Stimulated activated naive CD8-positive, alpha-beta T cell treated with anti-CD3 and anti-CD28 coated beads, Interleukin-15, Interleukin-2, amounts not matched to agents 100 U/mL and 50 U/mL, for 24 hours (primary cell): ENCODE measurements at places on chromosomes 1 and 21.

- no peak for DNase-seq
Observed at GRCh38 chr1:163824006-163824405, 502.3 kb downstream of the NUF2 start.

- peak; percentile 51 for DNase-seq
Observed at GRCh38 chr1:35726450-35727433, 8.1 kb upstream of the C1orf216 start.

- no peak for DNase-seq
Observed at GRCh38 chr21:14763695-14764064, 217.6 kb upstream of the SAMSN1 start.

DNA sequence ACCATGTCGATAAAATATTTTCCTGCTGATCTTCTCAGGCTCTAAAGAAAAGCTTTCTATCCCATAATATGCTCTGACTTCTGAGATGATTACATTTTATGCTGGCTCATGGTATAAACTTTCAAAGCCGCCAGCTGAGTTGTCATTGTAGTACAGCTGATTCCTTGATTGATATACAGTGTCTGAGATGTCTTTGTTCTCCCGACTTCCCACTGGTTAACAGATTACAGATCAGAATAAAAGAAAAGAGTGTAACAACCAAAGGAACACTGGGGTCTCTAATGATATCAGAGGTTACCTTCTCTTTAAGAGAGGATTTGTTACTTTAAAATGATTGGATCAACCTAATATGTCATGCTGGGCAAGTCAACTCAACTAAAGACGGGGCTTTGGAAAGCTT, 485.4 kb upstream of the LRRC7 start:
- no peak for DNase-seq

DNA sequence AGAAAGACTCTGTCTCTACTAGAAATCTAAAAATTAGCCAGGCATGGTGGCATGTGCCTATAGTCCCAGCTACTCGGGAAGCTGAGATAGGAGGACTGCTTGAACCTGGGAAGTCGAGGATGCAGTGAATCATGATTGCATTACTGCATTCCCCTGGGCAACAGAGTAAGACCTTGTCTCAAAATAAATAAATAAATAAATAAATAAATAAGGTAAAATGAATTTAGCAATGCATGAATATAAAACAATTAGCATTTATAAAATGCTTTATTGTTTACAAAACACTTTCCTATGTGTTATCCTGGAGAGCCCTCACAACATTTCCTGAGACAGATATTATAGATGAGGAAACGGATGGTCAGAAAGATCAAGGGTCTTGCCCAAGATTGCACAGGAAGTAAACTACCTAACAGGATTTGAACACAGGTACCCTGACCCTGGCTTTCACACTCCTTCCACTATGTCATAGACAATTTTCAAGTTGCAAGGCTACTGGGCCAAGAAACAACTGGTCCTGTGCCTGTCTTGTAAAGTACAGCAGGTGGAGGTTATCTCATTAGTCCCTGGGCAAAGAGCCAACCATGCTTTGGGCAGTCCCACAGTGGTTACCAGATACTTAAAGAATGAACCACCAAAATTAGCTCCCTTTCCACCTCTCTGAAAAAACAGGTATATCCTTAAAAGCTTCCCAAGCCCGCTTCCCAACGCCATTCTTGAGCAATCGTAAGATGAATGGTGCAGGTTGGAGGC, 15.4 kb upstream of the VSIG8 start:
- DNase-seq, result no peak

- DNase-seq, result no peak
Observed at GRCh38 chr1:20143318-20143717, 4.2 kb downstream of the PLA2G2F start.

DNA sequence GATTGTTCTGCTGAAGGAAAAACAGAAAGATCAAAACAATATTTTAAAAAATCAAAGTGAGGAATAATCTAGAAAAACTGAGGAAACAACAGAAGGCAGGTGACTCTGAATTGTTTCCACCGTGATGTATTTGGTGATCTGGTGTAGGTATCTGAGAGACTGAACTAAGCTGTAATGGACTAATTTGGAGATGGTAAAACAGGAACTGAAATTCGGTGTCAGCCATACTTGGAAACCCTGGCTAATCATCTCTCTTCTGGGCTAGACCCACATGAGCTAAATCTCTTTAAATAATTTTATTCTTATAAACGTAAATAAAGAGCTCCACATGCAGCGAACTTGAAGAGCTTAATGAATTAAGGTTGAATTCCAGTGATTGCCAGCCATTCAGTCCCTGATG, 1226.1 kb downstream of the NCAM2 start:
- no peak for DNase-seq

DNA sequence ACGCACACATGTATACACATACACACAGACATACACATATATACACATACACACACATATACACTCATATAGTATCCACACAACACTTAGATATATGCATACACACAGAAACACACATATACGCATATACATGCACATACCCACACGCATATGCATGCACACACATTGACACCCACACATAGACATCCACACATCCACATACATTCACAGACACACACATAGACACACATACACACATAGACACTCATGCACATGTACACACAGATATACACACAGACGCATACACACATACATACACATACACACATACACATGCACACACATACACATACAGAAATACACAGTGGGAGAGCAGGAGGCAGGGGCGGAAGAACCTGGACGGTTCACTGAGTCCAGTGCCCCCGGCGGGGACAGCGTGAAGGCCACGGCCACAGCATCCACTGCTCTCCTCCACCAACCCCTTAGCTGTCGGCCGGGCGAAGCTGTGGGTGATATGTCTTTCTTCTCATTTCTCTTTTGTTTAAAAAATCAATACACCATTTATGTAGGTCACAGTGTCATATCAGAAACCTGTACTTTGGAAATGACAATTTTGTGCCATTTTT, 2.8 kb upstream of the C1QB start:
- DNase-seq, result no peak

- DNase-seq, result no peak
Observed at GRCh38 chr1:175287849-175288248, 95.3 kb upstream of the KIAA0040 start.

DNA sequence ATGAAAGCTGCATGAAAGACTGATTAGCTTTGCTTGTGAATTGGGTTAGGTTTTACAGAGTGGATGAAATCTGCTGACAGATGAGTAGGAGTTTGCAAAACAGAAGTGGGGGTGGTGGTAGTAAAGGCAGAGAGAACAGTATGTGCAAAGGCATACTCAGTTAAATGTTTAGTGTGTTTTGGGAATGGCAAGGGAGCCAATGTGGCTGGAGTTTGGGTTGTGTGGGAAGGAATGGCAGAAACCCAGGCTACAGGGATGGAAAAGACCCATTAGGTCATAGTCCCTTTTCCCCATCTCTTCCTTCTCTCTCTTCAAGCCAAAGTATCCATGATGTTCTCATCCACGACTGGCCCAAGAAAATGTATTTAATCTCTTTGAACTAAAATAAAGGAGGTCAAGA, 362.2 kb upstream of the LYPLAL1 start:
- DNase-seq, result no peak
